ENCODE measurements at places on chromosomes 3 and 15.

DNA sequence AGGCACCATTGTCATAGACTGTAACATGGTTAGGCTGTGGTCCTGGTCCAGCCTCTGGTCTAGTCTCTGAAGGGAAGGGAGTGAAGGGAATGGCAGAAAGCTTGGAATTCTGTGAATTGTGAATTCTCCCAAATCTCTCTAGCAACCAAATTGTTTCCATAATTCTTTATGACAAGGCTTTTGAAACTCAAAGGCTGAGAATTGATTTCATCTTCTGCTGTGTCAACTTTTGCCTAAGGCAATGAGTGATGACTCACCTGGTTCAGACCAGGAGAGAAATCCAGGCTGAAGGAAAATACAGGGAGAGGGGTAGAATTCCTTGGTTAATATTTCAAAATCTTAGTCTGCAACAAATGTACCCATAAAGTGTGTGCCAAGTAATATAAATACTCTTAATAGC is 82.6 kb upstream of the ADPGK start:
- no peak for DNase-seq

- no peak for DNase-seq
Measured at GRCh38 chr3:175598740-175599139, 739.6 kb downstream of the NAALADL2 start.

DNA sequence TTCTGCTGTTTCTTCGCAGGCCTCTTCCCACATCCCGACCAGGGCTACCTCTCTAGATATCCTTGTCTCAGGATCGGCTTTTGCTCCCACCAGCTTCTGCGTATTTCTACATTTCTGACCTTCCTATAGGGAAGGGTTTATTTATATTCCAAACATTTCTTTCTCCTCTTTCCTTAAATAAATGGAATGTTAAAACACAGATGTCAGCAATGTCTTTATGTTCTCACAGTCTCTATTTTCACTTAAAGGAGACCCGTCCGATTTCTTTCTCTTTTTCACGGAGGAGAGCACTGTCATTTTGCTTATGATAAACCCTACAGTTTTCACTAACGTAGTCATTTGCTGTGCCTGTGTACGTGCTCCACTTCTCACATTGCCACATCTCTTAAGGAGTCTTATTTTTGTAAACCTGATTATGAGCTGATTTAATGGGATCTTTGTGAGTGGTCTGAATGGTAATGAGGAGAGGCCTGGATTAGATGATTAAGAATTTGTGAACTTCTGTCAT is 630 bp downstream of the KIF15 start:
- no peak for DNase-seq

DNA sequence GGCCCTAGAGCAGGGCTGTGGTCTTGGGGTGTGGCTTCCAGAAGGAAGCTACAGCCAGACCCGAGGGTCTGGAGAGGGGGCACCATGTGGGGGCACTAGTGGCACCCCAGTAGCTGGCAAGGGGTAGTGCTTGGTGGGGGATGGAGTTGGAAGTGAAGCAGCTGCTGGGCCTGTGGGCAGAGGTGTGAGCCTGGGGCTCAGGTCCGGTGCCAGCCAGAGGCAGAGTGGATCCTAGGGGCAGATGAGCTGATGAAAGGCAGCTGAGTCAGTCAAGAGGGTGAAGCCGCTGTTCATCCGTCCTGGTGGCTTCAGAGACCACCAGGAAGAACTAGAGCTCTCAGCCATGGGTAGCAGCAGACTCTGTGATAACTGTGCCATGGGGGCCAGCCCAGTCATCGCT is 172.6 kb downstream of the TBC1D2B start:
- no peak for DNase-seq

GRCh38 chr15:85539491-85539890 is 159.1 kb downstream of the AKAP13 start:
- no peak for DNase-seq

- no peak for DNase-seq
Measured at GRCh38 chr15:66417736-66418135, 31.0 kb downstream of the MAP2K1 start.

DNA sequence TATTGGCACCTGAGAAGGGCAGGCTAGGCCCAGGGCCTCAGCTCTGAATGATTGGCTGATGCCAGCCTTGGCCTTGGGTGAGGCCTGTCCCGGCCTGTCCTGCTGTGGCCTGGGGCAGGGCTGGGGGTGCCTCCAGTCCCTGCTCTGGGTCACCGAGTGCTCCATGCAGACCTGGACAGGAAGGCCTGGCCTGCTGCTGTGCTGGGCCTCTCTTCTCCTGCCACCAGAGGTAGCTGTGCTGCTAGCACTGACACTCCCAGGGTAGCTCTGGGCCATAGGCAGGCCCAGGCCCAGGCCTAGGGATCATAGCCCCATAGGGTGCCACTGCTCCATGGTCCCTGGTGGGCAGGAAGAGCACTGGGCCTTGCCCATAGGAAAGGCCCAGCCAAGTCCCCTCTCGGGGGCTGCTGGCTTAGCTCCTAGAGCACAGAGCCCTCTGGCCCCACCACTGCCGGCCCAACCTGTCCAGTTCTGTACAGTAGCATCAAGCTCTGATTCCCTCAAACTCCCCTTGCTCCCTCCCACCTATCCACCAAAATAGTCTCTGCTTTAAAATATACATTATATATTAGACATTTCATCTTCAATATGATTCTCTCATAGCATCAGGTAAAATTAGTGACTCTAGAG is 18.2 kb downstream of the ABTB1 start:
- no peak for DNase-seq
